ENCODE measurements at places on chromosomes 3 and 15.

DNA sequence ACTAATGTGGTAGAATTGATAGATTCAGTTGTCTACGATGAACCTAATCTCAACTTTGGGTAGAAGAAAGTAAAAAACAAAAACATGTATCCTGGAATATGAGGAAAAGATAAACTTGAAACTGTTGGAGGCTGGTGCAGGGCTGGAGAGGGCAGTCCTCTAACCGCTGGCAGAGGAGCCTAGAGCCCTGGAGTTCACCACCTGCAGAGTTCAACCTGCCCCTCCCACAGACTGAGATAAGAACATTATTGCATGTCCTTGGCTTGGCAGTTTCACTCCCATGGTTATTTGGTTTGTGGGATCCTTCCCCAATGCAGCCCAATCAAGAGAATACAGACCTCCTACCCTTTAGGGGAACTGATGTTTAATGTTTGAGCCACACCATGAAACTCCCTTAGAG is 53.2 kb upstream of the GATM start:
- DNase-seq: no peak

DNA sequence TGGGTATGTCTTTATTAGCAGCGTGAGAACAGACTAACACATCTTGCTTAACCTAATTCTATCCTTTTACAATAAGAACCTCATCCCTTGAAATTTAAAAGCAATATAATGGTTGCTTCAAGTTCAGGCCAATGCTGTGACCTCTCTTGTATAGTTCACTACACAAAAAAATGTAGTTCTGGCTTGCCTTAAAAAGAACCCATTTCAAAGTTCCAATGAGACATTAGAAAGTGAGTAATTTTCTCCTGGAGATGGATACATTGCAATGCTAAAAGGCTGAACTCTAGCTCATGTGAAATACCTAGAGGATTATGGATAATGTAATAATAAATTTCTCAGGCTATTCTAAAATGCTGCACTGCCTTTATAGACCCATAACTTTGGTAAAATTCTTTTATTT is 47.8 kb downstream of the ATP13A4 start:
- no peak for DNase-seq

- DNase-seq: no peak
These were observed 272.7 kb downstream of the OCA2 start for GRCh38 chr15:27826411-27826810.

DNA sequence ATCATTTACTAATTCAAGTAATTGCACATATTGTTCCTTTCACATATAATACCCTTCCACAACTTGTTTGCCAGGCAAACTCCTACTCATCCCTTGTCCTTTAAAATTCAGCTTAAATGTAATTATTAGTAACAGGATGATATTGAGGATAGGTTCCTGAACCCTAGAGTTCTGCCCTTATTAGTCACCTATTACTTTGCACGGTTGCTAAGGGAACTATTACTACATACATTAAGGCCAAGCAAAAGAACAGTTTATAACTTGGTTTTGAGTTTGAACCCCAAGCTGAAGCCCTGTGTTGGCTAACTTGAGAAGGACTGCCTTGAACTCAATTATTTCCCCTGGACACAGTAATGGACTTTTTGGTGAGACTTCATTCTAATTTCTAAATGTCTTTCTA is 529.7 kb downstream of the IGSF11 start:
- DNase-seq: no peak

- no peak for DNase-seq
These were observed 447.8 kb downstream of the FHIT start for GRCh38 chr3:60803216-60804173.

DNA sequence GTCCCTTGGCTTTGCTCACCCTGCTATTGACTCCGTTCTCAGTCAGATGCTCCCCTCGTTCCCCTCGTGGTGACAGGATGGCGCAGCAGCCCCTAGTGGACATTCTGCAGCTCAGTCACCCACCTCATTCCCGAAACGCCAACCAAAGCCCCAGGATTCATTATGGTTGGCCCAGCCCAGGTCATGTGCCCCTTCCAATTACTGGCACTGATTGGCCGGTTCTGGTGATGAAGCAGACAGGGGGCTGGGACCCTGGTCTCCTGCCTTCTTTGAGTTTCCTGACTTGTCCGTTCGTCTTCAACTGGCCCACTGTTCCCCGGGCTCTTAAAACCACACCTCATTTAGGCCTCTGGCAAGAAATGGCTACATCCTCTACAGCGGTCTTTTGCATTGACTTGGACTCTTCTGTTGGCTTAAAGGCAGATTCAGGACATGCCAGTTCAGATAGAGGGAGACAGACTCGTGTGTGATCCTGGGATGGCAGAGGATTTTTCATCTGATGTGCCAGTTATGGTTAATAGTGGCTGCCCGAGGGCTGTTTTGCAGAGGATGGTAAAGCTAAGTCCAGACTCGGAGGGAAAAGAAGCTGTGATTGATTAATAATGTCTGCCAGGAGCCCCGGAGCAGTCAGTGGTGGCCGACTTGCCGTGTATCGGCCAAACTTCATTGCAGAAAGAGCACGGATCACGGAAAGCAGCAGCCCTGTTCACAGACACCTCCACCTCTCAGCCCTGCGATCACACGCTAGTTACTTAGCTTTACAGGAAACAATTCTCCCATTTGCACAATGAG is 37.8 kb downstream of the LSM3 start:
- DNase-seq: no peak
